ENCODE measurements at places on chromosomes 2 and 18. TPM values are rescaled to one million over a fixed set of nuclear protein-coding genes. Genes with fewer than 3 reads are reported as not detected.

STPG4 gene
- not detected for total RNA-seq

LBX2 gene
- 1.2 TPM for total RNA-seq

SERPINB4 gene
- total RNA-seq, result 1.9 TPM

C2orf78 gene
- not detected for total RNA-seq

SLC5A7 gene
- total RNA-seq, result not detected

CACNB4 gene
- total RNA-seq, result 0.08 TPM

Measured in hair follicular keratinocyte (primary cell).